Naive thymus-derived CD4-positive, alpha-beta T cell (primary cell): ENCODE measurements at places on chromosomes 1 and 21.

DNA sequence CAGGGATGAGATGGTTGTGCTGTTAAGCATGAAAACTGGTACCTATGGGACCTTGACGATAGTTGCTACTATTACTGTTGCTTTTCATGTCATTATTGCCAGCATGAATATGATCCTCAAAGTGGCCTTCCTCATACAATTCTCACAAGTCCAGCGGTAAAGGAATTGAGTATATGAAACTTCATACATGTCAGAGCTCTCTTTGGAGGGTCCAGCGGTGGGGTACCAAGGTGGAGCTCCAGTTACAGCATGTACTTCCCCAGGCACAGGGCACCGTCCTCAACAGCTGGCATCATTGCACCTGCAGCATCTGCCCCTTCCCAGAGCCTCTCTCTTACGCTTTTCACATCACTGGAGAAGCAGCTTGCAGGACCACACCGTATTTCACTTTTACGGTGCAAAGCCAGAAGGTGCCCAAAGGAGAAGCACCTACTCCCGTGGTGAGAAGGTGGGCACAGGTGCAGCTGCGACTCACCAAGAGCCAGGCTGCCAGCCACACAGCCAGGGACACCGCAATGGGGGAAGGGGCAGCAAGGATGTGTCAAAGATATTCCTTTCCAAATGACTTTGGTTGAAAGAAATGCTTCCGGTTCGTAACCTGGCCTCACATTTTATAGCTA lies 166.4 kb upstream of the IRF2BP2 start:
- DNase-seq, result no peak

DNA sequence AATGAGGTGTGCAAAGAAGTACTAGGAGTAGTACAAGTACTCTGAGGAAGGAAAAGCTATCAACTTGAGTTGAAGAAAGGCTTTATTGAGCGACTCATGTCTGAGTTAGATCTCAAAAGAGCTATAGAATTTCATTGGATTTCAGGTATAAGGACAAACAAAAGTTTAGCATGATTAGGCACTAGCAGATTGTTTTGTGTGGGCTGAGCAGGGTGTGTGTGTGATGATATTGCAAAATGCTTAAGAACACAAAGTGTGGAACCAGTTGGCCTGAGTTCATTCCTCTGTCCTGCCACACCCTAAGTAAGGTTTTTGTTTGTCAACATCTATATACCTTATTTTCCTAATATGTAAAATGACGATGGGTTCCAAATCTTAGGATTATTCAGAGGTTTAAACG lies 158.9 kb downstream of the KCNK2 start:
- DNase-seq, result no peak

GRCh38 chr1:107247679-107248078 lies 106.8 kb downstream of the NTNG1 start:
- no peak for DNase-seq

DNA sequence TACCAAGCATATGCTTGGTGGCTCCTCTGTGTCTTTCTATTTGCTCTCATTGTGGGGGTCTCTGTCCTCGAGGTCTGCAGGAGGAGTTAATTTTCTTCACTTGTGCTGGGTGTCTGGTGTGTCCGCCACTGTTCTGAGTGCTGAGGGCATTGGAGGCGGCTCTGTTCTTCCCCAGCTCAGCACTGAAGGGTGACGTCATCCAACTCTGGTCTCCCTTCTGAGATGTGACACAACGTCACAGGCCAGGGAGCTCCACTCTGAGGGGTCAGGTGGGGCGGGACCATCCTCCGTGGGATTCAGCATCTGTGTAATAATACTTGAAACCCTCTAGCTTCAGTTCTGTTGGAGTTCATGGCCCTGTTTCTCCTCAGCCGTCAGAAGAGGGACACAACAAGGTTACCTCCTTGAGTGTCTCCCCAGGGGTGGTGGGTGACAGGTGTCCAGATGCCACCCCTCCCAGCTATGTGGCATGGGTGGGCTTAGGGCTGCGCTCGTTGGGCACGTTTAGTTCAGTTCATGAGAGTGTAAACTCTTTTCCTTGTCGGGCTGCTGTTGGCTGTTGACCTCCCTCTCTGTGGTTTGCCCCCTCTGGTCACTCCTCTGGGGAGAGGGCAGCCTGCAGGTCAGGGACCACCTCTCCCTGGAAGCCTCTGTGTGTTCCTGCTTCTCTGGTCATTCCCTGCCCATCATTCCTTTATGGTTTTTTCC lies 3.1 kb downstream of the IBA57 start:
- no peak for DNase-seq

DNA sequence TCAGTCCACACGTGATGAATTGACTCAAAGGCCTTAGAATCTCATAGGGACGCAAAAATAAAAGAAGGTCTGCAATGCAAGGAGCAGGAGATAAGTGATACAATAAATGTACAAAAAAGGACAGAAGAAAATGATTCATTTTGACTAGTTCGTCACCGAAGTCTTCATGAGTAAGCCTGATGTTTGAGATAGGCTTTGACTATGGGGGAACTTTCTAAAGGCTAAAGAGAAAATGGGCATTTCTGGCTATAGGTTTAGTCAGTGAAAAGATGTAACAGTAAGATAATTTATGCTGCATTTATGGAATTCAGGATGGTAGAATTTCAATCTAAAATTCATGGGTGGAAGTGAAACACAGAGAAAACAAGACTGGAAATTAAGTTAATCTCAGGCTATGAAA lies 163.0 kb downstream of the ADGRL4 start:
- no peak for DNase-seq

- peak; percentile 42 for DNase-seq
Measured at GRCh38 chr1:32754317-32755097, 51.9 kb upstream of the SYNC start.

DNA sequence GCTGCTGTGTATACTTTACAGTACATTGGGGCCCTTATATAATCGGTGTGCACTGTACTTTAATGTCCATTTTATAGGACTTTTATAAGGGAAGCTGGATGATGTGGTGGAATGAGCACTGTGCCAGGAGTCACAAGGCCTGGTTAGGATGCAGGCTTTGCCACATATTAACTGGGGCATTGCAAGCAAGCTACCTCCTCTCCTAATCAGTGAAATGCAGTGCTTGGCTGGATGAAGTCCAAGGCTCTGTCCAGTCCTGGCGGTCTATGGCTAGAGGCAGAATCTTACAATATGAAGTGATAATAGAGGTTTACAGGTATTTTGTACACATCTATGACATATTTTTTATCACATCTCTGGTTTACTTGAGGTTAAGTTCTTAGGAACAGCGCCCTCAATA lies 1.7 kb upstream of the PKP1 start:
- DNase-seq, result no peak

DNA sequence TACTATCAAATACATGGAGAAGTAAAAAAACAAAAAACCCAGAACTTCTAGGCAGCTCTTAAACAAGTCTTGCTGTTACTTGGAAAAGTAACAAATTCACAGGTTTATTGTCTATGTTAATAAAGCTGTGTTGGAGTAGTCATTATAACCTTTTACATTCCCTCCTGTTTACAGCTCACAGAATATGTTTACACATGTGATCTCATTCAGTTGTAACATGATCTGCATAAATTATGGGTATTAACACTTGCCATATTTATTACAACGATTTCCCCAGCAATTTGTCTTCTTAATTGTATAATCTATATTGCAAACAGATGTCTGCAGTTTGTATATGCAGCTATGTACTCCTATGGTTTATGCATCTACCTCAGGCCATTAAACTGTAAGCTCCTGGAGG lies 28.6 kb downstream of the ERG start:
- DNase-seq, result no peak

- DNase-seq, result no peak
Measured at GRCh38 chr1:46747683-46748288, 28.9 kb upstream of the EFCAB14 start.

GRCh38 chr1:157562515-157562914 lies 10.2 kb upstream of the FCRL5 start:
- no peak for DNase-seq

GRCh38 chr1:41499591-41499990 lies 15.1 kb upstream of the EDN2 start:
- DNase-seq, result no peak

DNA sequence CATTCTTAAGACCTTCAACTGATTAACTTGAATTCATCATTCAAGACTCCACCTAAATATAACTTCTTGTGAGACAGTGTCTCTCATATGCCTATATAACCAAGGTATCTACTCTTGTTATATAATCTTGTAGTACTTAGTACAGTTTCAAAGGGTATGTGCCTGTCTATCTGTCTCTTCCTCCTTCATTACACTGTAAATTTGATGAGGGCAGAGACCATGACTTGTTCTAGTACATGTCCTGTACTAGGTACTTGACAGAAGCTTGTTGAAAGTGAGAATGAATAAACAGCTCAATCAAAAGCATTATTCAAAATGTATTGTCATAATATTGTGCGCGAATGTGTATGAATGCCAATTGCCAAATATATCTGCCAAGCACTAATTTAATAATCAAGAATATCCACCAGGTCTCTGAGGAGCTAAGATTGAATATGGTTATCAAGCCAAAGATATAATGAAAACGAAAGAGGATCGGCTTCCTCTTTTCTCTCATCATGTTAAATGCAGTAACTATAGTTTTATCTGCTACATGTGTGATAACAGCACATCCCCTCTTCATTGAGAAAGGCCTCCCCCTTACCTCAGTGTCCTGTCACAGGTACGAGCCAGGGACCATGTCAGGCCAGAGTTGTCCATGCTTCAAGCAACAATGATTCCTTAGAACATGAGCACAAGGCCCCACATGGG lies 117.3 kb downstream of the UCHL5 start:
- no peak for DNase-seq
